ENCODE measurements at places on chromosomes 7 and 10. TPM values are rescaled to one million over a fixed set of nuclear protein-coding genes. Genes with fewer than 3 reads are reported as not detected.

- H3K27ac ChIP-seq = no peak overlapping the region
- no peaks in the 10 kb centered on the region for H3K4me1 ChIP-seq
- no peaks in the 10 kb centered on the region for H3K27me3 ChIP-seq
- no peak for DNase-seq
- H3K4me3 ChIP-seq = no peak overlapping the region
- no peaks in the 10 kb centered on the region for H3K36me3 ChIP-seq
Measured at GRCh38 chr7:133971625-133972024, 155.5 kb upstream of the LRGUK start.

DNA sequence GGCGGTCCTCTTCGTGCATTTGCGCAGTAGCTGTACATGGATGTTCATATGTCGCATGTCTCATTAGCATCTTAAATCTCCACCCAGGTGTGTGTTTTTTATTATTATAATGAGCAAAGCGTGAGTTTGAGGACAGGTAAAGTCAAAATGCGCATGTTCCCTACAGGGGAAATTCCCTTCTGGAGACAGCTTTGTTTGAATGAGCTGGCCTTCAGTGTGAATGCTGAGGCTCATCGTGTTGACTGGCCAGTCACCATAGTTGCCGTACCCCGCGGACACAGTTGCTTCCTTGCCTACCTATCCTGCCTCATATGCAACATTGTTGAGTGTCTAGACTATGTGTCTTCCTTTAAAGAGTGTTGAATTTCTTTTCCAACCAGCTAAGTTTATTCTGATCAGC is 13.6 kb downstream of the LYZL1 start:
- H3K27ac ChIP-seq = no peak overlapping the region
- no peaks in the 10 kb centered on the region for H3K36me3 ChIP-seq
- no peak overlapping the region for H3K4me3 ChIP-seq
- H3K27me3 ChIP-seq = no peaks in the 10 kb centered on the region
- no peaks in the 10 kb centered on the region for H3K4me1 ChIP-seq

SERPINE1 gene
- total RNA-seq = 0.89 TPM

DNA sequence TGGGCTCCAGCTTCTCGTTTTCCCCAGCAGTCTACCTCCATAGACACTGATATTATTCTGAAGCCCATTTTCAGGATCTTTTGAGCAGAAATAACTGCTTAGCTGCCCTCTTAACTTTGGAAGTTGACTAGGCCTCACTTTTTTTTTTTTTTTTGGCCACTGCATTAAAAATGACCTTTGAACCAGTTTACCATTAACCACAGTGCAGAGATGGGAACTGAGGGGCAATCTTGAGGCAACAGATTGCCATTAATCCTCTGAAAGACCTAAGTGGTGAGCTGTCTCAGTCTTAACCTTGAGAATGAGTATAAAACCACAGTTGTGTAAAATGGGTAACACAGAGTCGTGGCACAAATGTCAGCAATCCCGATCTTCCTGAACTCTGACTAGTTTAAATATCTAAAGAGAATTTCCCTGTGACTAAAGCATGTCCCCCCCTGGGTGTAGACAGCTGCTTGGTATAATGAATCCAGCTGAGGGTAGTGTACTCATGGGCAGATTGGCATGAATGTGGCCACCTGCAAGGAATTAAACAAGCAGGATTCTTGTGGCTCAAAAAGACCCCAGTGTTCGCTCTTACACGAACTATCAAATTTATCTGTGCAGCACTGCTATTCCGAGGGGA is 46.1 kb upstream of the FMC1 start:
- no peak for DNase-seq
- peaks cover 6% of the 10 kb centered on the region for H3K4me1 ChIP-seq
- no peaks in the 10 kb centered on the region for H3K27me3 ChIP-seq
- peaks cover 57% of the 10 kb centered on the region for H3K36me3 ChIP-seq
- no peak overlapping the region for H3K27ac ChIP-seq

EGR2 gene
- total RNA-seq = 0.84 TPM

CTNNA3 gene
- 3.2 TPM for total RNA-seq

GRCh38 chr7:46291050-46291438 is 370.0 kb upstream of the IGFBP3 start:
- no peaks in the 10 kb centered on the region for H3K27me3 ChIP-seq
- no peaks in the 10 kb centered on the region for H3K4me1 ChIP-seq
- no peak overlapping the region for H3K4me3 ChIP-seq
- H3K27ac ChIP-seq = no peak overlapping the region
- no peaks in the 10 kb centered on the region for H3K36me3 ChIP-seq

DNA sequence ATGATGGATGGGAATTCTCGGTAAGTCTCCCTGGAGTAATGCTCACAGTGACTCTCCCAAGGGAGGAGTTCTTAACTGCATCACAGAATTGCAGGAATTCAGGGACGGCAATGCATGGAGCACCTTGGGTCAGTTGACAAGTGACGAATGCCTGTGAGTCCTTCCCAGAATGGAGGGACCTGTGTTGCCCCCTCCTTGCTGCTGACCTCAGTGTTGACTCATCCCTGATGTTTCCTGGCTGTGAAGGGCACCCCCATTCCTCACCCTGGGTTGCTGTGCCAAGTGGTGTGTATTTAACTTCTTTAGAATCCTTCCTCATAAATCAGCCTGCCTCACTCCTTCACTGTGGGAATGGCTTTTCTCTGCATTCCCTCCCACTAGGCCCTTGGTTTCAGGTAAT is 98.9 kb downstream of the LRMDA start:
- no peak overlapping the region for H3K4me3 ChIP-seq
- no peaks in the 10 kb centered on the region for H3K27me3 ChIP-seq
- H3K36me3 ChIP-seq = no peaks in the 10 kb centered on the region
- H3K4me1 ChIP-seq = no peaks in the 10 kb centered on the region

DNA sequence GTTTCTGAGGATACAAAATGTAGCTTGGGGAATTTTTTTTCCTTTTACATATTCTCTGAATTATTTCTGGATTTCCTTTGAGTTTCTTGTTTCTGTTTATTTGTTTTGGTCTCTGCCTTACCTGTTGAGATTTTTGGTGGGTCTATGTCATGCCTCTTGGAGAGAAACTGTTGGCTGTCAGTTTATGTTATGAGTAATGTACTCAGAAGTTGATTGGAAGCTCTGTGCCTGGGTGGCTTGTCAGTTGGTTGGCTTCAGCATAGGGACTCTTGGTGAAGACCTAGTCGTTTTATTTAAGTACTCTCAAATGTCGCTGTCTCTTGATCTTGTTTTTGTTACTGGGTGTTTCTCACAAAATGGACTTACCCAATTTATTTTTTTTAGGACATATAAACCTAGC is 132.4 kb downstream of the CDK14 start:
- no peak overlapping the region for H3K4me3 ChIP-seq
- no peaks in the 10 kb centered on the region for H3K27me3 ChIP-seq
- DNase-seq = no peak
- H3K27ac ChIP-seq = no peak overlapping the region
- no peaks in the 10 kb centered on the region for H3K36me3 ChIP-seq
